AG10803 (cell line): ENCODE measurements at places on chromosomes 5 and 9.

DNA sequence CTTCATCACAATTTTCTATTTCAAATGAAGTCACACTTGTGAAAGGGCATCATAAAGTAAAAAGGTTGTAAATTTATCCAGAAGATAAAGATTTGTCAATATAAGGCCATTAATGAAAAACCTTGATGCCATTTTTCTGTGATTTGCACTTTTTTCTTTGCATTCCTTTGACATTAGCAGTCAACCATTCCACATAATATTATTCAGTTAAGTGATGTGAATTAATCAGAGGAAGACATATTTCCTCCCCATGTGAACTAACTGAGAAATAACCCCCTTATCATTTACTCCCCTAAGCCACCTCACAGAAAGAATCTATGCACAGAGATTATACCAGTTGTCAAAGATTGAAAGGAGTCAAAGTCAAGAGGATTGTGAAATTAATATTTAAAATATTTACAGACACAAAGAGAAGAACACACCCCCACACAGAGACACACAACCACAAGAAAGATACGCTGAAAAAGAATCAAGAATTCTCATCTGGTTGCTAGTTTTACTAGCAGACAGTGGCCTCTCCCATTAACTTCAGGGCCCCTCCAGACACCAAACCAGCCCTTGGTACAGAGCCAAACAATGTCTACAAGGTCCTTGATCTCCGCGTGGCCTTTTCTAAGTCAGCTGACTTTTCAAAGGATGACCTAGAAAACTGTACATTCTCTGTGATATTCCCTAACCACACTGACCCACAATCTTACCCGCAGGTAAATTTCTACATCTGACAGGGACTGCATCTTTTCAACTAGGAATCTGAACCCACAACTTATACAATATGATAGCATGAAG, 29.5 kb downstream of the GNAQ start:
- DNase-seq: no peak

- no peak for DNase-seq
Observed at GRCh38 chr5:28574606-28575005, 1536.2 kb upstream of the CDH9 start.

GRCh38 chr9:84832453-84832852, 162.9 kb downstream of the NTRK2 start:
- DNase-seq: no peak

GRCh38 chr5:137236252-137236651, 262.9 kb downstream of the SPOCK1 start:
- DNase-seq: peak; percentile 54

- DNase-seq: no peak
Observed at GRCh38 chr5:98929710-98930298, 997 bp upstream of the CHD1 start.

GRCh38 chr9:109704546-109704945, 75.5 kb upstream of the PALM2AKAP2 start:
- no peak for DNase-seq

DNA sequence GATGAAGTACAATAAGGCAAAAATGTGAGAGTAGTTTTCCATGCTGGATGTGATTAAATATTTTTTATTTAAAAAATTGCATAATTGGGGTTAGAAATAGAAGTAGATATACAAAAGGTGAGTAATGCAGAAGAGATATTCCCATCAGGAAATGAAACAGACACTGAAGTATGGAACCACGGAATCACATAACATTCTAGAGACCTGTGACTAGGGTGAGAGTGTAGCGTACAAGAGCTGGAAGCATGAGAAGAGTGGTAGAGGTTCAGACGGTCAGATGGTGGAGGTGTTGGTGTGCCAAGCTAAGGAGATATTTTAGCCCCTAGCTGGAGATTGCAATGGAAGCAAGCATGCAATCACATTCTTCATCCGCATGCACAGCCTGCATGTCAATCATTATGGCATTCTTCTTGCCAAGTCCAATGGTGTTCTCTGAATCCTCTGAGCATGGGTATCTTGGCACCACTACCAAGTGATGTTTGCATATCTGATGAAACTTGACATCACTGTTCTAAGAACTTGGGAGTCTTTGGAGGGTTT, 587.8 kb downstream of the PSAT1 start:
- peak; percentile 11 for DNase-seq
